ENCODE measurements at places on chromosomes 6 and 20.

DNA sequence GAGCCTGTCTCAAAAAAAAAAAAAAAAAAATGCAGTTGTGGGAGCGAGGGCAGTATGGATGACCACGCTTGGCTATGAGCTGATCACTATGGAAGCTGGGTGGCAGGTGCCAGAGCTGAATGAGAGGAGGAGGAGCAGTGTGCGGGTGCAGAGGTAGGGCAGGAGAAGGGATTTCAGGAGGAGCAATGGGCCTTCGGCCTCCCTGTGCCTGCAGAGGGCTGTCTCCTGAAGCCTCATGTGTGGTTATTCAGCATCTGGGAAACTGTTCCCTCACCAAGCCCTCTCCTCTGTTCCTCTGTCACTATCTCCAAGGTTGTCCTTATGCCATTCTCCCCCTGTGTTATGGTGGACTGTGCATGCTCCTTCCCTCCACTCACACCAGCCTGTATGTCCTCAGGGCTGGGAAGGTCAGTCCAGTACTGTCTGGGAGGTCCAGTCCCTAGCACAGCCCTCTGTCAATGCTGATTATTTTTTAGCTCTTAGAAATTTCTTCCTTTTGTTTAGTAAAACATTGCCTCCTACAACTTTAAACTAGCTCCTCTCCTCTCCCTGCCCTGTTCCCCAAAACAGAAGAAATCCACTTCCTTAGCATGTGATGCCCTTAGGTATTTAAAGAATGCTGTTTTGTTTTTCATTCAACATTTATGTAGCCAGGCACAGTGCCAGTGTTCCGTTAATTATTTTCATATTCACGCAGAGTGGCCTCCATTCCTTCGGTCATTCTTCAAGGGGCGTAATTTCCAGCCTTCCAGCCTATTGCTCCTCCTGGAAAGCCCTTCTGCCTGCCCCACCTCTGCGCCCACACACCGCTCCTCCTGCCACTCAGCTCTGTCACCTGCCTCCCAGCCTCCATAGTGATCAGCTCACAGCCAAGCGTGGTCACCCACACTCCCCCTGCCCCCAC, 48.9 kb downstream of the CNBD2 start:
- DNase-seq = no peak

GRCh38 chr6:145295746-145296145, 439.6 kb downstream of the EPM2A start:
- no peak for DNase-seq

DNA sequence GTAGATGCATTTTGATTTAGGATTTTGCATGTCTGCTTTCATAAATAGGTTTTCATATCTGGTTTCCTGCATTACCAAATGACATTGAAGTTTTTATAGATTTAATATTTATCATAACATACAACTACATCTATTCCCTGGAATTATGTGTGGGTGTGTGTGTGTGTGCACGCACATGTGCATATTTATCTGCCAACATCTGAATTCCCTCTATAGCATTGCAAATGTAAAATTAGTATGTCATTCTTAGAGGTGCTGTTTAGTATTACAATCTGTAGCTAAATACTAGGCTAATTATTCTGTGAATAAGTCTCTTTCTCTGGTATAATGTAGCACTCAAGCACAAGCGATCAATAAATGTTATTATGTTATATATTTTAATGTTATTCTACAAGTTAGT, 477.9 kb upstream of the FLRT3 start:
- DNase-seq = no peak

GRCh38 chr6:33620158-33620855, 815 bp upstream of the ITPR3 start:
- DNase-seq = peak; percentile 74

DNA sequence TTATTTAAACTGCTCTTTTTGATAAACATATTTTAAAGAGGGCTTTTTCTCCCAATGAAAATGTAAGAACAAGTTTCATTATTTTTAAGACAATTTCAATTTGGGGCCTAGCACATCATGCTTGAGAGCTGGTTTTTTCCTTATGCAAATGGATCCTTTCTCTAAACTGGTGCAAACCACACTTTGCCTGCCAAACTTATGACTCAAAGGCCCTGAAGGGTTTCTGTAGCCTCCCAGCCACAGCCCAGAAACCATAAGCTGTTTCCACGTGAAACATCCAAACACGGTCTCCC, 451 bp upstream of the HSF2 start:
- no peak for DNase-seq

- DNase-seq = no peak
These were observed 295.7 kb downstream of the C6orf118 start for GRCh38 chr6:165013701-165014100.

- DNase-seq = no peak
These were observed 158.8 kb downstream of the JARID2 start for GRCh38 chr6:15404685-15404980.

DNA sequence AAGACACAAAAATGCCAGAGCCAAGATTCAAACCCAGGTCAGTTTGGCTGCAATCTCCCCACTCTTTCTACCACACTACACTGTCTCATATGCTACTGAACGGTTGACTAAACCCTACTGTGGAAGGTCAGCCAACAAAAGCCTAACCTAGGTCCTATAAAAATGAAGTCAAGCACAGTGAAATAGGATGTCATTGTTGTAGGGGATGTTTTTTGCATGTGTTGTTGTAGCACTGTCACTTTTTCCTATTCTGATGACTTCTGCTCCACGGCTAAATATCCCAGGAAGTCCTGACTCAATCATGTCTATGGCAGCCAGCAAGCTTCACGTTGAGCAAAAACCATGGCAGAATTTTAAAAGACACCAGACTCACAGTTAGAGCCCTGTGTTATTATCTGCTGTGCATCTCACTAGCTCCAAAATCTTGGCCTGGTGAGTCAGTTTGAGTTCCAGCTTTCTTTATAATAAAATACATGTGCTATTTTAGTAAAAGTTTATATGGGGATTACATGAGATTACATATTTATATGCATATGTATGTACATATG, 322.1 kb upstream of the NT5E start:
- no peak for DNase-seq

DNA sequence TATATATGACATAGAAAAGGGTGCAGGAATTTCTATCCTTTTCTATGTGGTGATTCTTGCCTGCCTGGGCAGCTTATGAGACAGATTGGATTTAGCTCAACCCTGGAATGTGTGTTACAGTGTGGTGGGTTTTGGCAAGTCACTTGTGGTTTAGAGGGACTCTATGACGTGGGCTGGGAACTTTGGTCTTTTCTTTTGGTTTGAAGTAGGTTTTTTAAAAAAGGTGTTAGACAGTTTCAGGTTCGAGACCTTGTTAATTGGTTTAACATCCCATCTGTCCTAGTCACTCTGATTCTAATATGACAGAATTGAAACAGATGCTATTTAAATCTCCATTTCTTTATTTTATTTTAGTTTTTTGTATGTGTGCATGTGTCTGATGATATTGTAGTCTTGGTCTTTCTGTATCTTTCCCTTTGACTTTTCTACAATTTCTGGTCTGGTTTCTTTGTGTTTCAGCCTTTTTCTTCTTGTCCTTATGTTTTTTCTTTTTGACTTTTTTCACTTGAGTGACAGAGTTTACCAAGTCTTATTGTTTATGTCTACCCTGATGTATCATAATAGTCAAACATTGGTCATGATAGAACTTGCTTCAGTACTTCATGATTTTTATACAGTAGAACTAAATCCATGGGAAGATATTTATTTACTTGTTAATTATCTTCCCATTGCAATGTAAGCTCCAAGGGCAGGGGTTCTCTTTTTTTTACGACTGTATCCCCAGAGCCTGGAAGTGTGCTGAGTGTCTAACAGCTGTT, 174.3 kb downstream of the CDKAL1 start:
- DNase-seq = no peak

- DNase-seq = no peak
These were observed 117.0 kb downstream of the HIVEP2 start for GRCh38 chr6:142827991-142828390.

GRCh38 chr6:7902221-7902620, 8.4 kb downstream of the TXNDC5 start:
- DNase-seq = no peak

- DNase-seq = no peak
These were observed 22.3 kb downstream of the STX7 start for GRCh38 chr6:132490478-132491204.

DNA sequence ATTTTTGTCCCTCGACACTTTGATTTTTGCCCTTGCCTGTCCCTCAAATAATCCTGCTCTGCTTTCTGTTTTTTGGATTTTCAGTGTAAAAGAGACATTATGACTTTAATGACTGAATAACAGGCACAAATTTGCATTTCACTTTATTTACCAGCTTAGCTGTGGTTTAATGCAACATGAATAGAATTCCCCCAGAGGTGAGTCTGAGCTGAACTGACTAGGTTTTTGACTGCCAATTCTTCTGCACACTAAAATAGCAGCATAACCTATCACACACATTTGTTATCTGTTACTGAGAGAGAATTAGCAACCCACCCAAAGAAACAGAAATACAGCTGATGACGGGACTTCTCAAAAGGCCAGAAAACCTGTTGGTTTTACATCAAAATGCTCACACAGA, 3.9 kb upstream of the RBM24 start:
- no peak for DNase-seq

GRCh38 chr6:20365456-20365855, 36.2 kb upstream of the E2F3 start:
- peak; percentile 34 for DNase-seq

GRCh38 chr6:17601386-17601703, 1.2 kb downstream of the FAM8A1 start:
- no peak for DNase-seq

GRCh38 chr6:80440496-80441115, 334.1 kb downstream of the BCKDHB start:
- no peak for DNase-seq

DNA sequence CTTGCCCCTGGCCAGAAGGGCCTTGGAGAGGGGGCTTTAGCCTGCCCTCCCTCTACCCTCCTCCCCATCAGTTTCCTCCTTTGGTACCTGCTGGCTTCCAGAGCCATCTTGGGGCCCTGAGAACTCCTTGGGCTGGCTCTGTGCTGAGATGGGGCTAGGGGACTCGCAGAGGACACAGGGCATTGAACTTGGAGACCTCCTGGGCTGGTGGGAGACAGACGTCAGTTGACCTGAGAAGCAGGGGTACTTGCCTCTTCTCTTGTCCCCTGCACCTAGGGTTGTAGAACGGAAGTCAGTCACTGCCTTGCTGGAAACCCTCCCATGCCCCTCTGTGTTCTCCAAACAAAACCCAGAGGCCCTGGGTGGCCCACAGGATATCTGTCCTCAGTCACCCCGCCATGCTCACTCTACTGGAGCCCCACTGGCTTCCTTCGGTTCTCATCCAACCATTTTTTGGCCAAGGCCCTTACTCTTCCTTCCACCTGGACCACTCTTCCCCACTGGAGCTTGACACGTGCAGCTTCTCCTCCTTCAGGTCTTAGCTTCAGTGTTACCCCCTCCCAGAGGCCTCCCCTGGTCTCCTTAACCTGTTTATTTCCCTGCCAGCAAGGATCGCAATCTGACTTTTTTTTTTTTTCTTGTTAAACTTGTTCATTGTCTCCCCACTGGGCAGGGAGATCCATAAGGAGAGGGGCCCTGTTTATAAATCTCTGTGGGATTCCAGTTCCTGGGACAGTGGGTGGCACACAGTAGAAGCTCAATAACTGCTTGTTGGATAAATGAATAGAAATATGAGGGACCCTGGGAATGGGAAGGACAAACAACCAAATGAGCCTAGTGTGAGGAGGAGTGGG, 971 bp downstream of the RBCK1 start:
- no peak for DNase-seq

DNA sequence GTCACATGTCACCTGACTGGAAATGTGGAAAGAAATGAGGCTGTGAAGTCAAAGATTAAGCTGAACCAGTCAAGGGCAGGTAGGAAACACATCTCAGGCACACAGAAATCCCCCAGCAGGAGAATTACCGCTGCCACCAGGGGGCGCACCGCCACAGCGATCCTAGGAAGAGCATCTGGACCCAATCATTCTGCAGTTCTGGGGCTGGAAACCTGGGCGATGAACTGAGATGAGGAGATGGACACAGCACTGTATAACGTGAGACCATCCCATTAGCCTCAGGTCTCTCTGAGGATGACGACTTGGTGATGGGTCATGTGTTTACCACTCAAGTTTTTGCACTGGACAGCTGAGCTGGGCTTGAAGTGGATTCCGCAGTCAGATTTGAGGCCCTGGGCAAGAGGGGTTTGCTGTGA, 6.5 kb upstream of the SLC24A3 start:
- peak; percentile 68 for DNase-seq

DNA sequence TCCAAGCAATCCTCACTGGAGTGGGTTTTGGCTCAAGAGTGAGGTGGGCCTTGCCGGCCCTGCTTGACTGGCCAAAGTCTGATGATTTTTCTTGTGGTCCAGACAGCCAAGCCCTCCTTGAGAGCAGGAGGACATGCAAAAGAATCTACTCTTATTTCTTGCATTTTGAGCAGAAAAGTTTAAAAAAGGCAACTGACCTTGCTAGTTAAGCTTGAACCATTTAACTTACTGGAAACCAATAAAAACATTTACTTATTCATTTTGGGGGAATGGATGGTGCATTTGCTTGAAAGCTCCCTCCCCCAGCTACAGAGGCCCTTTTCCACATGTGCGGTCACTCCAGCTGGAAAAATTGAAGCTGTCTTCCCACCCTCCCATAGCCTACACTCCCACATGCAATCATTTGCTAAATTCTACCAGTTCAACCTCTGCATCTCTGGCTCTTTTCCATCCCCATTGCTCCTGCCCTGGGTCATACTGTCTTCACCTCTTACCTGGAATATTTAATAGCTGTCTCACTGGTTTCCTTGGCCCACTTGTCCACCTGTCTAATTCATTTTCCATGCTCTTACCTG, 527.9 kb downstream of the DHX35 start:
- DNase-seq = no peak

DNA sequence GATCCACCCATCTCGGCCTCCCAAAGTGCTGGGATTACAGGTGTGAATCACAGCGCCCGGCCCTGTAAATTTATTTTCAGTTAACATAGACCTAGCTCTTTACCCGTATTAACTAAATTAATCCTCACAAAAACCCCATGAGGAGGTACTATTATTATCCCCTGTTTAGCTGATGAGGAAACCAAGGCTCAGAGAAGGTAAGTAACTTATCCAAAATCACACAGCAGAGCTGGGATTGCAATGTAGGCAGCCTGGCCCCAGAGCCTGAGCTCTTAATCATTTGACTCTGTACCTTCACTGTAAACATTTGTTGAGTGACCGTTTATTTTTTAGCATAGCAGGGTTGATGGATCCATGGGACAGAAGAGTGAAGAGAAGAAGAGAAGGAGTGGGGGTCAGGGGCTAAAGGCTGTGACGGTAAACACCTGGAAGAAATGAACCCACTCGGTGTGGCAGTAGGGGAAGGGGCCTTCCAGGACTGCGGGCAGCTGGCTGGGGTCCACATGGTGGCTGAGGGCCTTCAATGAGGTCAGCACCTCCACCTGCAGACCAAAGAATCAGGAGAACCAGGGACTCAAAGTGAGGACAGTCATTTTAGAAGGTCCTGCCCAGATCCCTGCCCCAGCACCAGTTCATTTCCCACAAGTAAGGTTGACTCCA, 35.2 kb downstream of the KIAA1755 start:
- DNase-seq = no peak

- no peak for DNase-seq
These were observed 205.2 kb upstream of the CEP162 start for GRCh38 chr6:84432619-84433018.

GRCh38 chr20:51535075-51535386, 7.5 kb downstream of the NFATC2 start:
- no peak for DNase-seq

Measured in RPMI8226 (cell line).